Progenitor cell of endocrine pancreas (in vitro differentiated cells): ENCODE measurements at places on chromosomes 2 and 18. TPM values are rescaled to one million over a fixed set of nuclear protein-coding genes. Genes with fewer than 3 reads are reported as not detected.

- DNase-seq = no peak
Measured at GRCh38 chr2:238169708-238170251, 11.0 kb downstream of the ERFE start.

Gene TRIB2
- total RNA-seq = 56.6 and 57.8 TPM in 2 replicates

Gene LIMS1
- total RNA-seq = 35.6 and 37.7 TPM in 2 replicates

GRCh38 chr2:200743042-200743676 is 68.6 kb upstream of the BZW1 start:
- DNase-seq = no peak

DNA sequence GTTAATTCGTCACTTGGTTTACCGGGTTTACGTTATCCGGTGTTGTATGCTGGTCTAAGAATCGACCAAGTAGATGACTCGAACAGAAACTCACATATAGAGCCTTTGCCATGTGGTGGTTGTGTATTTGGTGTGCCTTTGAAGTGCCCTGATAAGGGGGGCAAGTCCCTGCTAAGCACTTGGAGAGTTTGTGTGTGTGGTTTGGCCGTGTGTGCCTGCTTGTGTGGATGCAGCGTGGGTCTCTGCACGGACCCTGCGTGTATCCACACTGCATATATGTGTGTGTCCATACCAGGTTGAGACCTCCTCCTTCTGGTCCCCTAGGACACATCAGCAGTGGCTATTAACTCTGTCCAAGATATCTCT is 2.4 kb upstream of the CELF4 start:
- no peak for DNase-seq

GRCh38 chr2:230955163-230955737 is 30.2 kb upstream of the GPR55 start:
- DNase-seq = no peak
